Occipital lobe (tissue), 3 donors: ENCODE measurements at places on chromosomes 3 and 15.

DNA sequence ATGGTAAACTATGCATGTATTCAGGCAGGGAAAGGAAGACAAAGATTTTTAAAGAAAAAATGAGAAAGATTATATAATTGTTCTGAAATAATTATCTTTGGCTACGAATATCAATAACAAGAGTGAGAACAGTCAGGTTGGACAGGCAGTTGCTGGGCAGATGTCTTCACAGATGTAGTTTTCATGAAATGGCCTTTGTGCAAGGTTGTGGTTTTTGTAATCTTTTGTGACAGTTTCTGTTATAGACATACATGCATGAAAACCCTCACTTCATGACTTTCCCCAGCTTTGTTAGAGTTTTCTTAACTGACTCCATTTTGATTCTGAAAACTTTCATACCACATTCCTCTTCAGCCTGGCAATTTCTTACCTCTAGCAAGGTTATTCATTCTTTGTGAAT is 34.9 kb upstream of the SLC25A36 start:
- no peak for DNase-seq

GRCh38 chr3:13122081-13123012 is 49.1 kb upstream of the IQSEC1 start:
- no peak for DNase-seq

GRCh38 chr3:24357635-24358034 is 137.0 kb downstream of the THRB start:
- no peak for DNase-seq

GRCh38 chr15:38862099-38862498 is 297.5 kb upstream of the RASGRP1 start:
- no peak for DNase-seq

GRCh38 chr3:51777985-51778384 is 1.1 kb downstream of the IQCF6 start:
- DNase-seq = no peak

DNA sequence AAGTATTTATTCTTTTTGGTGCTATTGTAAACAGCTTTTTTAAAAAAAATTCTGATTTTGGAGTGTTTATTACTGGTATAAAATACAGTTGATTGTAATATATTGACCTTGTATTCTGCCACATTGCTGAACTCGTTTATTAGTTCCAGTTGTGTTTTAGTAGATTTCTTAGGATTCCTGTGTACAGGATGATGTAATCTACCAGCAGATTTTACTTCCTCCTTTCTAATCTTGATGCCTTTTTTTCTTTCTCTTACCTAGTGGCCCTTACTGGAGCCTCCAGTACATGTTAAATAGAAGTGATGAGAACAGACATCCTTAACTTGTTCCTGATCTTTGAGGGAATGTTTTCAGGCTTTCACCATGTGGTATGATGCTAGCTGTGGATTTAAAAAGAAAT is 70.4 kb upstream of the KY start:
- no peak for DNase-seq

DNA sequence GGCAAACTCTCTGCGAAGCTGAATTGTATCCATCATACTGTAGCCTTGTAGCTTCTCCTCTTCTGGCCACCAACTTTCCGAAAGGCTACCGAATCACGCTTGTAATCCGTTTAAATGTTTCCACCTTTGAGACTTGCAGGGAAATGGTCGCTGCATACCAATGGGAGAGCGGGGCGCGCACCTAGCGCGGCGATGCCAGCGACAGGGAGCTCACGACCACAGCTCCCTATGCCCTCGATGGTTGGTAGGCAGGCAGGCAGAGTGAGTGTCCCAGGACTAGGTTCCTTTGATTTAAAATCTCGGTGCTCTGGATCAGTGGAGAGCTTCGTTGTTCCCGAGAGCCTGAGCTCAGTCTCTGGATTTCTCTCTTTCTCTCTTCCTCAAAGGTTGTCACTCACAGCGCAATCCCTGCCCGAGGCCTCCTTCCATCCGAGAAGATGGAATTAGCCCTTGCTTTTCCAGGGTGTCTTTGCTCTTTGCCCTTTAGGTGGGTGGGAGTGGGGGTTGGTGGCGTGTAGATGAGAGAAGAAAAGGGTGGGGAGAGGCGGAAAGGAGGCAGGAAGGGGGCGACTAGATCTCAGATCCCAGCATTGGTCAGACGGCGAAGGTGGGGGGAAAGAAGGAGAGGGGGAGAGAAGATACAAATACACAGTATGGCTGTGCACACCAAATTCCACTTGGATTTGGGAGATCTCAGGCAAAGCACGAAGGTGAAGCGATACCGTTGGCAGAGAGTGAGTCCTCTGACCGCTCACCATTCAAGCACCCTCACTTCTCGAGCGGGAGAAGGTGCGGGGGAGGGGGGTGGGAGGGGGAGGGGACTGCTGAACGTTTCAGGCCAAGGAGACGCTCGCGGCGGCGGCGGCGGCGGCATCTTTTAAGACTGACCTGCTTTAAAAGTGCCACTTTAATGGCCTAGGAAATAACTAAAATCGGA is at the start of gene SLITRK3:
TSS of gene SLITRK3 (minus strand) at position 745 of the 937 bp plus-strand sequence. CDS start 5,554 bp downstream, outside the sequence.
- peak; percentile 29 for DNase-seq

DNA sequence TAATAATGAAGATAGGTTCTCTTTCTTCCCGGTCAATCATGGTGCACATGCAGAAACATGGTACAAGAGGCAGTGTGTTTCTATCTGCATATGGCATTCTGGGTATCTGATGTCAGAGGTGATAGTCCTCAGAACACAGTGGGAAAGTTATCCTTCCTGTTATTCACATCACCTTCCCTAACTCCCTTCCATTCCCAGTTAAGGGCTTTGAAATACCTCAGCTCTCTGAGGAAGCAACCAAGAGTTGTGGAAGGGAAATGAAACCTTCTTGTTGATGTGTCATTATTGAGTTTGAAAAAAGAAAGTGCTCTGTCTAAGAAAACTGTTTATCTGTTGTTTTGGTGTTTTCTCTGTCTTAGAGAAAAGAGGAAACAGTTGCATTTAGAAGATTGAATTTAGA is 21.9 kb upstream of the P2RY13 start:
- no peak for DNase-seq

DNA sequence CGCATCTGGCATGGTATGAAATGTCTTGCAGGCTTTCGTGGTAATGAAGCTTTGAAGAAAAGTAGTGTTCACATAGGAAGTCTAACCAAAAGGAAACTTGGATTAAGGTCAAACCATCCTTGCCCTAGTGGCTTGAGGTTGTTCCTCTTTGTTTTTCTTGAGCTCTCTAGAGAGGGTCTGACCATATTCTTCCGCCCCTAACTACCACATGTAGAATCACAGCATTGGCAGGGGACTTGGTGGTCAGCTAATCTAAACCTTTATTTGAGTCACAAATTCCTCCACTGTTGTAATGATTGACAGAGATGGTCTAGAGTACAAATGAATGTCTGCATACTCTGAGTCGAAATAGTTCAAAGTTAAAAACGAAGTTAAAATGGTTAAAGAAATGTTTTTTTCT is 39.1 kb upstream of the PHLDB2 start:
- DNase-seq = no peak

- DNase-seq = no peak
These were observed 369.3 kb upstream of the TRIM42 start for GRCh38 chr3:140308535-140308934.
